ENCODE measurements at places on chromosomes 1 and 21.

GRCh38 chr21:45515241-45516061 lies 26.8 kb downstream of the SLC19A1 start:
- DNase-seq, result no peak

GRCh38 chr1:247111700-247112478 lies 7.7 kb upstream of the ZNF669 start:
- DNase-seq, result peak; percentile 77

GRCh38 chr1:191498318-191498717 lies 659.9 kb upstream of the RGS18 start:
- no peak for DNase-seq

DNA sequence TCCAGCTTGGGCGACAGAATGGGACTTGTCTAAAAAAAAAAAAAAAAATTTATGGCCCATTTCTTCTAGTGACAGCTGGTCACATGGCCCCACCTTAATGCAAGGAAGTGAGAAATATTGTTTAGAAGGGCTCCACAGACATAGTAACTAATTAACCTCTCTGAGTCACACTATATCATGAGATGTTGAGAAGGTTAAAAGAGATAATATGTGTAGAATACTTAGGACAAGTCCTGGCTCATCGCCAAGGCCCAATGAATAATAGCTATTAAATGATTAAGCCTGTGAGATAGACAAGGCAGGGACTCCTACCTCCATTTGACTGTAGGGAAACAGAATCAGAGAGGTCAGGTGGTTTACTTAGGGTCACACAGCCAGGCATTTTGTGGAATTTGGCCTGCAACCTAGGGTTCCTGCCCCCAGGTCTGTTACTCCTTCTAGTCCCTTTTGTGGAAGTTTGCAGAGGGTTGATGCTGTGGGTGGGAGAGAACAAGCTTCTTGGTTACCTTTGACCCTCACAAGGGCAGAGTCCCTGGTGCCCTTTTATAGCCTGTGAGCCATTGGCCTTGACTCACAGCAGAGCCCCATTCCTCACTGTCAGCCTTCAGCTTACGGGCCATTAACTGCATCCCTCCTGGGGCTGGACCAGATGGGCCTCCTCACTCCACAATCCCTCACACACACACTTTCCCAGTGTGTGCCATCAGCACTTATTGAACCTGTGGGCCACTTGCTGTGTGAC lies 48.5 kb downstream of the OPRD1 start:
- no peak for DNase-seq

GRCh38 chr21:39063517-39063916 lies 119.7 kb downstream of the PSMG1 start:
- no peak for DNase-seq

GRCh38 chr1:39450956-39451606 lies 40.4 kb upstream of the BMP8A start:
- DNase-seq, result no peak

DNA sequence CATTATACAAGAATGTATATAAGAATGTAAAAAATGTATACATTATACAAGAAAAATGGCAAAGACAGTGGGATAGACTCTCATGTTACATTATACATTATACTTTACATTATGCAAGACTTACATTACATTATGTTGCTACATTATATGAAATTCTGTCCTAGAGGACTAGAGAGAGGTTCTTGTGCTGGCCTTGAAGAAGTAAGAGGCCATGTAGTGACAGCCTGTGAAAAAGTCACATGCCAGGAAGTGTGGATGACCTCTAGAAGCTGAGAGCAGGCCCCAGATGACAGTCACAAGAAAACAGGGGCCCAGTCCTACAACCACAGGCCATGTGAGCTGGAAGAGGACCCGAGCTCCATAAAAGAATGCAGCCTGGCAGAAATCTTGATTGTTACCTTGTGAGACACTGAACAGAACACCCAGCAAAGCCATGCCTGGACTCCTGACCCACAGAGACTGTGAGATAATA lies 30.5 kb upstream of the AHCYL1 start:
- no peak for DNase-seq

GRCh38 chr1:177732178-177732577 lies 237.7 kb downstream of the SEC16B start:
- DNase-seq, result no peak

DNA sequence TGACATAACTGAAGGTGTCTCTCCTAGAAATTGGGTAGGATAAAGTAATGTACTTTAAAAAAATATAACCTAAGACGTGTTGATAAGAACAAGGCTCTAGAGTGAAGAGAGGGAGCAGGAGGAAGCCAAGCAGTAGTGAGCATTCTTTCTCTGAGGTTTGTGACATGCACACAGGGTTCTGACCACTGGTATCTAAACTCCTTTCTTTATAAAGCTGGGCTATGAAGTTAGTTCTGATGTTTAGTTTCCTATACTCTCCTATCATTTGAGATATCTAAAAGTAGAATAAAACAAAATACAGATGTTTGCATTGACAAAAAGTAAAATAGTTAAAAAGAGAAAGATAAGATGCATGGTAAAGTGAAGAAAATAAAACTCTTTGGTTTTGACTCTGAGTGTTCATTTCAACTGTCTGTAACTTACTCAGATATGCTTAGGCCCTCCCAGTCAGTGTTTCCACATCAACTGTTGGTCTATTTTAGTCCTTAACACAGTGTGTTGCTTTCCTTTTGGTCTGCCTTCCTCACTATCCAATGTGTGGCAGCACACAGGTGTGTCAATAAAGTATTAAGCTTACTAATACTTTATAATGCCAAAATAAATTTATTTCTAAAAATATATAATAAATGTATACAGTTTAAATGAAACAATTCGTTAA lies 543.5 kb downstream of the PTPRC start:
- no peak for DNase-seq

- no peak for DNase-seq
These were observed 71.1 kb downstream of the SETD4 start for GRCh38 chr21:35989138-35989735.

DNA sequence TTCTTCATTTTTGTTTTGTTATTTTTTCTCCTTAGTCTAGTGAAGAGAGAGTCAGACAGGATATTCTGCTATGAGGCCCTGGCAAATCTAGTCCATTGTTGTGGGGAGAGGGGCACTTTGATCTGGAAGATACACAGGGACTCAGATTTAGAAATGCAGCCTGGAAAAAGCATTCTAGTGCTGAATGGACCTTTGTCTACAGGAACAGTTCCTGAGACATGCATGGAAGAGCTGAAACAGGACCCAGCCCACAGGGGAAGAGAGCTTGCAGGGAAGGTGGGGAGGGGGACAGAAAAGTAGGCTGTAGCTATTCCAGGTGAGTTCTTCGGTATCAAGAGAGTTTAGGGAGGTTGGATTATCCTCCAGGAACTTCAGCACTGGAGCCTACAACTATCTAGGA lies 98.5 kb downstream of the AKT3 start:
- no peak for DNase-seq

GRCh38 chr1:25526753-25527152 lies 16.7 kb upstream of the LDLRAP1 start:
- no peak for DNase-seq

GRCh38 chr1:9361630-9362260 lies 69.1 kb downstream of the SPSB1 start:
- no peak for DNase-seq

DNA sequence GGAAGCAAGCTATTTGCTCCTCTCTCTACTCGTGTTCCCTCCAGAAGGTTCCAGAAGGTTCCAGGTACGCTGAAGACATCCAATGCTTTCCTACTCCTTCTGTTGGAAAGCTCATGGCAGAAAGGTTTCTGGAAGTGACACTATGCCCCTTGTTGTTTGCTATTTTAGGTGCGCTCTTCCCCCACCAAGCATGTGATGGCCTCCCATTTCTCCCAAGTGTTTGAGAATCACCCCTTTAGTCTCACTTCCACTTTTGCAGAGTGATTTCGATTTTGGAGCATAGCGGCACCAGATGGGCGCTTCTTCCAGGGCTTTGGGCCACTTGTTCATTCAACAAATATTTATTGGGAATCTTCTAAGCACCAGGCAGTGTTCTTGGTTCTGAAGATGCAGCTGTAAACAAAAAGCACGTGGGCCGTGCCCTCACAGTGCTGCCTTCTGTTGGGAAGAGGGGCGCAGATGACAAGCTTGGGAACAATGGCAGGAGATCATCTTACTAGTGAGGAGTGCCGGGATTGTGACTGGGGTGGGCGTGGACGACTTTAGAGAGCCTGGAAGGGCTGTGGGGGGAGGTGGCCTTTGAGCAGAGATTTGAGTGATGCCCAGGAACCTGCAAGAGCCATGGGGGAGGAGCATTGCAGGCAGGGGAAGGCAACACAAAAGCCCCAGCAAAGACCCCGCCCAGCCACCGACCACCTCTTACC lies 43.0 kb upstream of the TARDBP start:
- peak; percentile 67 for DNase-seq

- DNase-seq, result no peak
These were observed 32.7 kb downstream of the TM2D1 start for GRCh38 chr1:61692155-61692800.

- DNase-seq, result peak; percentile 88
These were observed 24.9 kb upstream of the KCNA2 start for GRCh38 chr1:110630839-110631663.
